ENCODE measurements at places on chromosomes 12 and 14. TPM values are rescaled to one million over a fixed set of nuclear protein-coding genes. Genes with fewer than 3 reads are reported as not detected.

Gene CMKLR1
- not detected for total RNA-seq

Gene MIP
- total RNA-seq: not detected

Gene CYP27B1
- total RNA-seq: 2.4 TPM

DNA sequence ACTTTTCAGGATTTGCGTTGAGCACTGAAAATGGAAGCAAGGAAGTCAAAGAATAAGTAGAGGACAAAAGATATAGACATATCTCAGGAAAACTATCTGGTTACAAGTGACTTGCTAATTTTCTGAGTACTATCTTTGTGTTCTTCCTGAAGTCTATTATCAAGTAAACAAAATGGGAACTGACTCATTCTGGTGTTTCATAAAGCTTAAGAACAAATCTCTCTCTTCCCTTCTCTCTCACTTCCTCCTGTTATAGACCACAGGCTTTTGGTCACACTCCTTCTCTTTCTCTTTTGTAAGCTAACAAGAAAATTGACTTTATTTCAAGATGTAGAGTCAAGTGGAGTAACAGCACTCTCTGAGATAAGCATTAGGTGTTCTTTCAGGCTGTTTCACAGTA lies 406.6 kb upstream of the SYT1 start:
- no peaks in the 10 kb centered on the region for H3K36me3 ChIP-seq
- no peaks in the 10 kb centered on the region for H3K4me1 ChIP-seq
- no peak overlapping the region for H3K4me3 ChIP-seq
- no peaks in the 10 kb centered on the region for H3K27me3 ChIP-seq
- no peak overlapping the region for H3K27ac ChIP-seq

GRCh38 chr12:108381787-108382436 lies 42.8 kb upstream of the CMKLR1 start:
- H3K27me3 ChIP-seq: no peaks in the 10 kb centered on the region
- H3K27ac ChIP-seq: no peak overlapping the region
- no peak overlapping the region for H3K4me3 ChIP-seq

GRCh38 chr14:22395803-22396202 lies 193.2 kb downstream of the DAD1 start:
- H3K27me3 ChIP-seq: peaks cover 26% of the 10 kb centered on the region
- no peak overlapping the region for H3K27ac ChIP-seq
- no peaks in the 10 kb centered on the region for H3K36me3 ChIP-seq
- H3K4me1 ChIP-seq: peaks cover 3% of the 10 kb centered on the region
- no peak for DNase-seq

GRCh38 chr14:28461389-28461788 lies 305.2 kb upstream of the FOXG1 start:
- H3K36me3 ChIP-seq: no peaks in the 10 kb centered on the region
- H3K27ac ChIP-seq: no peak overlapping the region
- no peaks in the 10 kb centered on the region for H3K27me3 ChIP-seq
- no peak for DNase-seq
- no peaks in the 10 kb centered on the region for H3K4me1 ChIP-seq
- no peak overlapping the region for H3K4me3 ChIP-seq

GRCh38 chr12:126069549-126070165 lies 1004.4 kb downstream of the AACS start:
- no peak overlapping the region for H3K4me3 ChIP-seq
- H3K27me3 ChIP-seq: no peaks in the 10 kb centered on the region
- peak; percentile 2 for DNase-seq
- H3K4me1 ChIP-seq: no peaks in the 10 kb centered on the region

DNA sequence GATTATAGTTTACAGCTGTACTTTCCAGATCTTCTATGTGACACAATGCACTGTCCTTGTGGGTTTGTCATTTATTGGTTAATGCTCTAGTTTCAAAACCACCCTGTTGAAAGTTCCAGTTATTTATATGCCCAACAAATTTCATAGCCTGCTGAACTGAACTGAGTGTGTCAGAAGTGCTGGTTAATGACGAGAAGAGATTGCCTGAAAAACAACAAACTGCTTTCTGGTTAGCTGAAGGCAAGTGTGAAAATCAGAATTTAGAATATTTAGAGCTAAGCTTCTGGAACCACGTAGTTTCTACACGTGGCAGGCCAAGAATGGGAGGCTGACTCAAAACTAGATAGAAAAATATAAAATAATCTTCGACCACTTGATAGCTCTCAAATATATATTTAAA lies 19.1 kb upstream of the RIN3 start:
- no peaks in the 10 kb centered on the region for H3K4me1 ChIP-seq
- no peak for DNase-seq
- H3K27ac ChIP-seq: no peak overlapping the region
- H3K36me3 ChIP-seq: no peaks in the 10 kb centered on the region
- H3K27me3 ChIP-seq: peaks cover 3% of the 10 kb centered on the region

- H3K4me1 ChIP-seq: no peaks in the 10 kb centered on the region
- no peak for DNase-seq
- no peaks in the 10 kb centered on the region for H3K27me3 ChIP-seq
- no peak overlapping the region for H3K27ac ChIP-seq
- H3K4me3 ChIP-seq: no peak overlapping the region
These were observed 859.1 kb upstream of the FLRT2 start for GRCh38 chr14:84670796-84671195.

DNA sequence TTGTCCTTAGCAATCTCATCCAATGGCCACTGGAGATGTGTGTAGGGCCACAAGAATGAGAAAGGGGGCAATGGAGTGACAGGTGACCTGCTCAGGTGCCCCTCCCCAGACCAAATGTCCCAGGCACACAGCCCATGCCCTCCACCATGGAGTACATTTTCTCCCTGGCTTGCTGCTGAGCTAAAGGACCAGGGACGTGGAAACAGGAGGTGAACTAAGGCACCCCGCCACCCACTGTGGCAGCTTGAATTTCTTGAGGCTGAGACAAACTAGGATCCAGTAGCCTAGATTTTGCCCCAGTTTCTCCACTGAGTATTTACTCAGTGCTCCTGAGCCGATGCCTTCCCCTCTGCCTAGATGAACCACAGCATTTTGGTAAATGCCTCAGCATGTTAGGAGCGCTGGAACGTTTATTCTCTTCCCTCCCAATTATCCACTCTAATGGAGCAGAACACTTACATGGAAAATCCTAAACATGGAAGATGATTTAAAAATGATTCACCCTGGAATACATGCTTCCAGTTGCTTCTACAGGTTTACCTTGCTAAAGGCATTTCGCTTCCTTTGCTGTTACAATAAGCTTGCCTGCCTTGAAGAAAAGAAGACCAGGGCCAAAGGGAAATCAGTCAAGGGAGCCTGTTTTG lies 198.0 kb downstream of the ZFP36L1 start:
- H3K27ac ChIP-seq: no peak overlapping the region
- DNase-seq: no peak
- no peak overlapping the region for H3K4me3 ChIP-seq
- H3K36me3 ChIP-seq: no peaks in the 10 kb centered on the region
- peaks cover 22% of the 10 kb centered on the region for H3K4me1 ChIP-seq
- no peaks in the 10 kb centered on the region for H3K27me3 ChIP-seq

Measured in endothelial cell of umbilical vein (primary cell).